ENCODE measurements at places on chromosomes 6 and 20.

GRCh38 chr6:133817460-133818047 lies 71.4 kb upstream of the TCF21 start:
- no peak for DNase-seq

DNA sequence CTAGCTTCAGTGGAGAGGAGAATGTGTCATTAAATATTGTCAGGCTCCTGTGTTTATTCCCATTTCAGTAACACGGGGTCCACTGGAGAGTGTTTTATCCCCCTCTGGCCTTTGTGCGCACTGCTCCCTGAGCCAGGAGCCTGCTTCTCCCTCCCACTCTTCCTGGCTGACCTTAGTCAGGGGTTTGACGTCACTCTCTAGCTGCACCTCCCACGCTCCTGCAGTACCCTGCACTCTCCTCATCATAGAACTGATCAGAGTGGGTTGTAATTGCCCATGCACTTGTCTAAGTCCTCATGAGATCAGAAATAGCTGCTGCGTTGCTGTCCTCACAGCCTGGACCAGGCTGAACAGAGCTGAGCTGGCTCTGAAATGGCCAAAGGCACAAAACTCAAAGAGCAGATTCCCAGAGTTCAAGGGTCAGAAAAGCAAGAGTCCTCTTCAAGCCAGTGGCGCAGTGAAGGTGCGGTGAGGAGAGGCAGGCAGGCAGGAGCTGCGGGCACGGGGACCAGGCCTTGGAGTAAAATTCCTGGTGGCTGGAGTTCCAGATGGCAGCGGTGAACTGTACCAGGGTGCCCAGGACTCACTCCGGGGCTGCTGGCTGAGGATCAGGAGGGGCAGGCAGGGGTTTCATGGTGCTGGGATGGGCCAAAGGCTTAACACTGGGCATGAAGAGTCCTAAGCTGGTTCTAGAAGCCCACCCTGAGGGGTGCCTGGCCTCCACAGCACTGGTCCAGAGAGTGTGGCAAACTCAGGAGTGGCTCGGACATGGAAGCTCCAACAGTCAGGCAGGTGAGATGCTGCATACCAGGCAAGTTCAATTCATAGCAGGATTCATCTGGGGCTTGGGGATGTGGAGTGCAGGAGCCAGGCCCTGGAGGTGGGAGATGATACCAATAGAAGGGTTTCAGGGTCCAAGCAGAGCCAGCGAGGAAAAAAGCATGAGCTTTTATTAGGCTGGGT lies 170.9 kb downstream of the SCP2D1 start:
- DNase-seq, result no peak

- no peak for DNase-seq
These were observed 148.0 kb downstream of the MCHR2 start for GRCh38 chr6:99846006-99846405.

GRCh38 chr6:83609248-83609647 lies 96.9 kb downstream of the PRSS35 start:
- no peak for DNase-seq

- no peak for DNase-seq
These were observed 239.7 kb upstream of the SUPT3H start for GRCh38 chr6:45617441-45617840.

GRCh38 chr20:53284256-53284655 lies 309.4 kb downstream of the ZNF217 start:
- no peak for DNase-seq

DNA sequence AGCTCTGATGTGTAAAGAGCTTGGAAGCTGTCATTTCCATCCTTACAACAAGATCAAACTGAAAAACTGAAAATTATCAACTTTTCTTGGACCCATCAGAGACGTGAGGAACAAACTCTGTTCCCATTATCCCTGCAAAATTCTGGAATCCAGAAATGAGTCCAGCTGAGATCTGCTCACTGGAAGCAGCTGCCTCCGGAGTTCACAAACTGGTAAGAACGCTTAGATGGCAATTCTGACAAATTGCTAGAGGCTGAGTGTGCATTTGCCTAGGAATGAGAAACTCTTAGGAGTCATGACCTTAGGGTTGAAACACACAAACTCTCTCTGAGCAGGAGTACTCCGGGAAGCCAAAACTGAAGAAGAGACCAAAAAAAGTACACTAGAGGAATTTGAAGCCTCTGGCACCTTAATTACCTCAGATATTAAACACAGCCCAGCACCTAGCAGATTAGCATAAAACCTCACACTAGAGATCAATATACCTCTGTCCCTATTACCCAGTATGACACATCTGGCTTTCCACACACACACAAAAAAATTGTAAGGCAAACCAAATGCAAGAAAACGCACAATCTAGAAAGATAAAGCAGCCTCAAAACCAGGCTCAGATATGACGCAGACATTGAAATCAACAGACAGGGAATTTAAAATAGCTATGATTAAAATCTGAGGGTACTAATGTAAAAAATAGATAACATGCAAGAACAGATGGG lies 233.5 kb upstream of the SGK1 start:
- DNase-seq, result no peak

DNA sequence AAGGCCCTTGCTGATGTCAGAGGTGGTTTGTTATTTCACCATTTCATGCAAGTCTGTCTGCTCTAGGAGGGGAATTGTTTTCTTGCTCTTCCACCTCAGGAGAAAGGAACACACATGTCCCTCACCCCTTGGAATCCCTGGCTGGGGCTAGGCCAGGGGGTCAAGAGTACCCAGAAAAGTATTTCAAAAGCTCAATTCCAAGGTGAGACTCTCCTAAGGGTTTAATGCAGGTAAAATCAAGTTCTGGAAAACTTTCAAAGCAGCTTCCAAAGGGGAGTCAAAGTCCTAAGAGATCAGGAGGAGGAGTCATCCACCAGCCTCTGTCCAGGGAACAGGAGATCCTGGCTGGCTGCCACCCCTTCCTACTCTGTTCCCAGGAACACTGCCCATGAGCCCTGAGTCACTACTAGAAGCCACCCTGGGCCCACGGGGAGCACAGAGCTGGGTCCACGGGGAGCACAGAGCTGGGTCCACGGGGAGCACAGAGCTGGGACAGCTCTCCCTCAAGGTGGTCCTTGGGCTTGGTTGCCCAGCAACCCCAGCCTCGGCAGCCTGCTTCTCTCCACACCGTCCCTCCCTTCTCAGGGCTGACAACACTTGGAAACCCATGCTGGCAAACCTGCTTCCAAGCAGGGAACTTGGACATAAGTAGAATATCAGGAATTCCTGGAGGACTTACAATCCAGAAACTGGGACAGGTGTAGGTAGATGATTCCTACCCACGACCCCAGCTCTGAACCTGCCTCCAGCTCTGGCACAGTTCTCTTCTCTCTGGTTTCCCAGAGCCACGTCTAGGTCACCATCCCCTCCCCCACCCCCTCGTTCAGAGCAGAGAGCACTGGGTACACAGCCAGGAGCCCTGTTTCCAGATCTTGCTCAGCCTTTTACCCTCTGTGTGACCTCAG lies 35.3 kb upstream of the CDKN1A start:
- no peak for DNase-seq

GRCh38 chr20:34995696-34996095 lies 40.0 kb downstream of the MYH7B start:
- DNase-seq, result no peak

- no peak for DNase-seq
These were observed 22.4 kb downstream of the PTGIS start for GRCh38 chr20:49545572-49545971.

DNA sequence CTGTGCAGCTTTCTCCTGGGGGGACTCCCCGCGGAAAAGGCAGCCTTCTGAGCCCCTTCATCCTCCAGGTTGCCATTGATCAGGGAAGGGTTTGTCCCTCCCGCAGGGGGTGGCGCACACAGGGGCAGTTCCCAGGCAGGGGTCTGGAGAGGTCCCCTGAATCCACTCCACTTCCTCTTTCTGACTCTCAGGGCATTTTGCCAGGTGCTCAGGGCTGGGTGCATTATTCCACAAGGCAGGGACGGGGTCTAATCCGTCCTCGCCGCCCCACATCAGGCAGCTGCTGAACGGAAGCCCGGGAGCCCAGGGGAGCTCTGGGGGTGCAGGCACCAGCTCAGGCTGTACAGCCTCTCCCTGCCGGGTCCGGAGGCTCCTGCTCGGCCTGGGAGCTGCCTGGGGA lies 180.9 kb downstream of the TTLL2 start:
- no peak for DNase-seq

GRCh38 chr20:60630609-60631008 lies 621.5 kb upstream of the CDH4 start:
- no peak for DNase-seq

- no peak for DNase-seq
These were observed 451.0 kb upstream of the MARCKS start for GRCh38 chr6:113406048-113406695.

DNA sequence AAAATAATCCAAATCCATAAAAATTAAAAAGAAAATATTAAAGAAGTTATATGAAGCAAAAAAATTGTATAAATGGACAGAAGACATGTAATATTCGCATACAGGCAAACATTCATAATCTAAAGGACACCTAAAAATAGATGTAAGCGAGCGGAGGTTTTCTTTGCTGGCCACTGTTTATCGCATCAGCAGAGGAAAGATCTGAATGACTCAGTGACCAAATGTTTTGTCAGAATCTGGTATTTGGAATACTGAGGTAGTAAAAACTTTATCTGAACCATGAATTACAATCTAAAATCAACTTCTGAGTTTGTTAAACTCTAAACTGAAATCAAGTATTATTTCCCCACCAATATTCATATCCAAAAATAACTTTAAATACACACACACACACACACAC lies 7.8 kb downstream of the TSPYL4 start:
- DNase-seq, result no peak

- no peak for DNase-seq
These were observed 113.9 kb downstream of the NFATC2 start for GRCh38 chr20:51428401-51429143.

DNA sequence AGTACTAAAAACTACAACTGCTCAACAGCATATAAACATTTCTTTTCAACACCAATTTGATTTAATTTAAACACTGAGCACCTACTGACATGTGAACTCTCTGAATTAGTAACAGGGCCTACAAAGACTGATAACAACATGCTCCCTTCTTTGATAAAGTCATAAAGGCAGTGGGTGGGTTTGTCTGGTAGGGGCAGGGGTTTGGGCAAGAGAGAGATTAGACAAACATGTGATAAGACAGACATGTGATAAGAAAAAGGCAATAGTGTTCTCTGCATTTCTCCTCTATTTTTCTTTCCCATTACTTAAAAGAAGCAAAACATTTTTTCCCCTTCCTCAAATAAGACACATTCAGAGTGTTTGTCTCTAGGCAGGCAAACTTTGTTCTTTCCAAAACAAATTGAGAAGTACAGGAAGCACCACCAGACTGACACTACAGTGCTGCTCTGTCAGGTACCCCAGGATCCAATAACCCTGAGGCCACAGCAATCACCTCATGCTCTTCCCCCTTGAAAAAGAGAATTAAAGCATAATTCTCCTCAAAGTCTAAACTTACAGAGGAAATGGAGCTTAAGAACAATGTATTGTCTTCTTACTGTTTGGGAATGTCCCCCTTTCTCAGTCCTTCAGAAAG lies 11.9 kb downstream of the C6orf52 start:
- DNase-seq, result no peak

DNA sequence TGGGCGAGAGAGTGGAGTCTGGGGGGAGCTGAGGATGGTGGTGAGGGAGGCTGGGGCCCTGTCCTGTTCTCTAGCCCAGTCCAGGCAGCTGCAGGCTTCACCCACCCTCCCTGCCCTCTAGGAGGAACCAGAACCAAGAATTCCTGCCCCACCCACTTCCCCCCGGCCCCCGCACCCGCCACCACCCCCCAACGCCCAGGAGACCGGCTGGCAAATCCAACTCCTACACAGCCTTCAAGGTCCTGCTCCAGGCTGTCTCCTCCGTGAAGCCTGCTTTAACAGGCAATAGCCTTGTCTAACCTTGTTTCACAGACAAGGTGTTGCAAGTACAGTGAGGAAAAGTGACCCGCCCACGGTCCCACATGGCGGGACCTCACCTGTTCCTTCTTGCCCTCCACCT lies 2.4 kb downstream of the SPDEF start:
- DNase-seq, result no peak

DNA sequence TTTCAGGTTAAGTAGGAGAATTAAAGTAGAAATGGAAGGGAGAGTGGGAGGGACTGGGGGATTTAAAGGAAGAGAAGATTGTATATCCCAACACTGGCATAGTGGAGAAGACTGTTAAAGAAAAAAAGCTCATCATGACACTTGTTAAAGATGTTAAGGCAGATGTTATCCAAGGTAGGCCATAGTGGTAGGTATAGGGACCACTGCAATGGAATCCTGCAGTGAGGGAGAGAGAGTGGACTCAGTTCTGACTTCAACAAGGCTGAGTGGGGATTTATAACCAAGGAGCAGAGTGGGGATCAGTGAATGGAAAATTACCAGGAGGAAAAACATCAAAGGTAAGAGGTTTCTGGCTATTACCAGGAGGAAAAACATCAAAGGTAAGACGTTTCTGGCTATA lies 21.1 kb downstream of the SMPDL3A start:
- no peak for DNase-seq

GRCh38 chr6:149473080-149474052 lies 11.4 kb downstream of the ZC3H12D start:
- no peak for DNase-seq

All from keratinocyte (primary cell).